ENCODE measurements at places on chromosomes 1 and 21.

GRCh38 chr1:161730050-161730564, 8.8 kb downstream of the FCRLB start:
- no peaks in the 10 kb centered on the region for H3K36me3 ChIP-seq
- DNase-seq, result no peak
- H3K4me3 ChIP-seq, result no peak overlapping the region
- peaks cover 40% of the 10 kb centered on the region for H3K4me1 ChIP-seq

DNA sequence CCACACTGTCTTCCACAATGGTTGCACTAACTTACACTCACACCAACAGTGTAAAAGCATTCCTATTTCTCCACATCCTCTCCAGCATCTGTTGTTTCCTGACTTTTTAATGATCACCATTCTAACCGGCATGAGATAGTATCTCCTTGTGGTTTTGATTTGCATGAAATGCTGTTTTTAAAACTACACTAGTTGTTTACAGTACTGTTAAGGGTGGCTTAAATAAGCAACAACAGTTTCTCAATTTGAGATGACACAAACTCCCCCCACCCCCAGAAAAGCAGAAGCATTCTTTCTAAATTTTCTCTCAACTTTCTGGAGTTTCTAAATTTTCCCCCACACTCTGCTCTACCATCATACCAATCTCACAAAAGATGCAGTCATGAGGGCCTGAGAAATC, 7.1 kb upstream of the SLAMF7 start:
- DNase-seq, result no peak
- H3K27ac ChIP-seq, result no peak overlapping the region
- H3K4me1 ChIP-seq, result no peaks in the 10 kb centered on the region

GRCh38 chr1:224160171-224160682, 22.8 kb upstream of the DEGS1 start:
- no peak for DNase-seq
- no peak overlapping the region for H3K27ac ChIP-seq
- no peaks in the 10 kb centered on the region for H3K4me1 ChIP-seq
- H3K27me3 ChIP-seq, result no peaks in the 10 kb centered on the region
- H3K36me3 ChIP-seq, result peaks cover 6% of the 10 kb centered on the region

DNA sequence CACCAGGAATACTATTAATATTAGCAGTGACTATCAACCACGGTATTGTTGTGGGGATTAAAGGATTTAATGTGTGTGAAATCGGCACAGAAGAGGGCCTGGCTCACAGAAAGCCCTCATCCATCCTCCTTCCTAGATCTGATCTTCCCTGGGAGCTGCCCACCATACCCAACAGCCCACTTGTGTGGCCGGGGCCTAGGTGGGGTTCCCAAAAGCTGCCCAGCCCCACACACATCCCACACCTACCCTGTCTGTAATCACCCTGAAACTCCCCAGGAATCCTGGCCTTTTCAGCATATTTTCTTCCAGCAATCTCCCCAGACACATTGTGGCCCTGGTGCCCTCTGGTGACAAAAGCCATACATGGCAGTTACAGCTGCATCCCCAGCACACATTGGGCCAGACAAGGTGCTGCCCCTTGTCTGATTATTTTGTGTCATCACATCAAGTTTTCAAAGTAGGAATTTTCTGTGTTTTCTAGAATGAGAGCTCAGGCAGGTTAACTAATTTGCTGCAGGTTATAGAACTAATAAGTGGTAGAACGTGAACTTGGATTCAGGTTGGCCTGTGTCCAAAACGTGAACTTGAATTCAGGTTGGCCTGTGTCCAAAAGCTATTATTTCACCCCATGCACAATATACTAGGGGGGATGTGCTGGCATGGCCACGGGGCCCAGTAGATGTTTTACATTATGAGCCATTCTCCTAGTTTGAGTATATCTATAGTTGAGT, 5.3 kb upstream of the SLC6A9 start:
- H3K27ac ChIP-seq, result peak overlapping the region; percentile 7
- no peaks in the 10 kb centered on the region for H3K27me3 ChIP-seq
- no peaks in the 10 kb centered on the region for H3K36me3 ChIP-seq
- peaks cover 28% of the 10 kb centered on the region for H3K4me1 ChIP-seq
- DNase-seq, result no peak

DNA sequence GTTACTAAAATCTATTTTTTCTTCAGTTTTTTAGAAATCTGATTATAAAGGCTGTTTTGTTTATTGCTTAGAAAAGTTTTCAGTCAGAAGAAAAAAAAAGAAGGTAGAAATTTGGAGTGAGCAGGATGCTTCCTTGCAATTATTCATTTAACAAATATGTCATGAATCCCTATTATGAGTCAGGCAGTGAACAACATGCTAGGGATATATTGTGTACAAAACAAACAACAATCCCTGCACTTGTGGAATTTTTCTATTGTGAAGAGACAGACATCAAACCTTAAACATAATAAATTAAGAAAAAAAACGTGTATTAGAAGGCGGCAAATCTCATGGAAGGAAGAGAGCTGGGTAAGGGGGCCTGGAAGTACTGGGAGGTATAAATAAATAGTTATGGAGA, 664.1 kb upstream of the CAMK1G start:
- no peaks in the 10 kb centered on the region for H3K36me3 ChIP-seq
- H3K27ac ChIP-seq, result peak overlapping the region; percentile 53
- H3K4me3 ChIP-seq, result no peak overlapping the region
- H3K27me3 ChIP-seq, result no peaks in the 10 kb centered on the region
- peaks cover 23% of the 10 kb centered on the region for H3K4me1 ChIP-seq
- DNase-seq, result no peak

- H3K27ac ChIP-seq, result peak overlapping the region; percentile 80
- DNase-seq, result no peak
- no peaks in the 10 kb centered on the region for H3K27me3 ChIP-seq
- H3K36me3 ChIP-seq, result peaks cover 23% of the 10 kb centered on the region
- H3K4me1 ChIP-seq, result peaks cover 11% of the 10 kb centered on the region
- H3K4me3 ChIP-seq, result no peak overlapping the region
These were observed 33.4 kb downstream of the B3GALNT2 start for GRCh38 chr1:235470741-235471439.

- DNase-seq, result no peak
- H3K27me3 ChIP-seq, result no peaks in the 10 kb centered on the region
- no peaks in the 10 kb centered on the region for H3K4me1 ChIP-seq
- no peaks in the 10 kb centered on the region for H3K36me3 ChIP-seq
- no peak overlapping the region for H3K4me3 ChIP-seq
These were observed 24.1 kb downstream of the SLC45A3 start for GRCh38 chr1:205656236-205656635.

GRCh38 chr1:82934074-82934473, 1064.9 kb downstream of the TTLL7 start:
- no peak overlapping the region for H3K27ac ChIP-seq
- no peaks in the 10 kb centered on the region for H3K27me3 ChIP-seq
- DNase-seq, result no peak
- no peaks in the 10 kb centered on the region for H3K4me1 ChIP-seq
- H3K4me3 ChIP-seq, result no peak overlapping the region

- H3K36me3 ChIP-seq, result no peaks in the 10 kb centered on the region
- no peaks in the 10 kb centered on the region for H3K27me3 ChIP-seq
- no peak for DNase-seq
- no peak overlapping the region for H3K4me3 ChIP-seq
These were observed 29.6 kb downstream of the HTR6 start for GRCh38 chr1:19694298-19694697.

DNA sequence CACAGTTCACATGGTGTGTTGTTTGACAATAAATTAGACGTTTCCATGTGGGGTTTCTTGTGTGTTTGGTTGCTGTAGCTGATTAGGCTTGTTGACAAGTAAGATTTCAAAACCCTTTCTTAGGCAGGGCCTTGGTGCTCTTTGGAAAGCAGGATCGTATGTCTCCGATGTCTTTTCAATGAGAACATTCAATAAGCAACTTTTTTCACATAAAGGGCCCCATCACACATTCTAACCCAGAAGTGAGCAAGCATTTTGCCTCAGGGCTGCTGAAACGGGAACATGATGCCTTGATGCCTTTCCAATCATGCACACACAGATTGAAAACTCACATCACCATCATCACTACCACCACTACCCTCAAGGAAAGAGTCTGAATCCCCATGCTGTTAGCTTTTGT, 33.1 kb downstream of the LPAR3 start:
- DNase-seq, result no peak
- H3K36me3 ChIP-seq, result peaks cover 32% of the 10 kb centered on the region
- H3K4me1 ChIP-seq, result peaks cover 9% of the 10 kb centered on the region
- no peaks in the 10 kb centered on the region for H3K27me3 ChIP-seq
- H3K4me3 ChIP-seq, result no peak overlapping the region

GRCh38 chr1:229430761-229431283, 3.1 kb downstream of the ACTA1 start:
- H3K27ac ChIP-seq, result no peak overlapping the region
- H3K27me3 ChIP-seq, result peaks cover 53% of the 10 kb centered on the region
- no peaks in the 10 kb centered on the region for H3K36me3 ChIP-seq
- no peak overlapping the region for H3K4me3 ChIP-seq

DNA sequence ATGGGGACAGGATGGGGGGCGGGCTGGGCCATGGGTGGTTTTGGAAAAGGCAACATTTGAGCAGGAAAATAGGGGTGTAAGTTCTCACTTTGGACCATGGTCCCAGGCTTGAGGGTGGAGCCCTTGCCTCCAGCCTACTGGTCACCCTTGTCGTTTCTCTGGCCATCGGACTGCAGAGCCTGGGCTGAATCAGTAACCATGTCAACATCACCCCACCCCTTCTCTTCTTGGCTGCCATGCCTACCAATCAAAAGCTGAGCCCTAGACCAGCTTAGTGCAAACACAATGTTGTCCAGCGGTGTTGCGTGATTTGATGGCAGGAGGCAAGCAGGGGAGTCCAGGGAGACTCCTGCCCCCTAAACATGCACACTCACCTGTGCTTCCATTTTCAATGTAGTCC, 231.0 kb upstream of the KAZN start:
- H3K4me3 ChIP-seq, result no peak overlapping the region
- DNase-seq, result no peak
- H3K27ac ChIP-seq, result no peak overlapping the region
- no peaks in the 10 kb centered on the region for H3K36me3 ChIP-seq
- no peaks in the 10 kb centered on the region for H3K27me3 ChIP-seq

DNA sequence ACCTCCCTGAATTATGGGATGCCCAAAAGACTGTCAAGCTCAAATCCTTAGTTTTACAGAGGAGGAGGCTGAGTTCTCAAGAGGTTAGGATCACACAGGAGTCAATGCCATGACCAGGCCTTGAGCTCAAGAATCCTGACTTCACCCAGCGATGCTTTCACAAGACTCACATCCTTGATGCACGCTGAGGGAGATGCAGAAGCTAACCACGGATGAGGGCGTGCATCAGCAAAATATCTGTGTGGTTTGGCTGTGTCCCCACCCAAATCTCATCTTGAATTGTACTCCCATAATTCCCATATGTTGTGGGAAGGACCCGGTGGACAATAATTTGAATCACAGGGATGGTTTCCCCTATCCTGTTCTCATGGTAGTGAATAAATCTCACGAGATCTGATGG, 133.2 kb downstream of the KCNJ6 start:
- H3K27me3 ChIP-seq, result no peaks in the 10 kb centered on the region
- no peak for DNase-seq
- peaks cover 5% of the 10 kb centered on the region for H3K4me1 ChIP-seq

DNA sequence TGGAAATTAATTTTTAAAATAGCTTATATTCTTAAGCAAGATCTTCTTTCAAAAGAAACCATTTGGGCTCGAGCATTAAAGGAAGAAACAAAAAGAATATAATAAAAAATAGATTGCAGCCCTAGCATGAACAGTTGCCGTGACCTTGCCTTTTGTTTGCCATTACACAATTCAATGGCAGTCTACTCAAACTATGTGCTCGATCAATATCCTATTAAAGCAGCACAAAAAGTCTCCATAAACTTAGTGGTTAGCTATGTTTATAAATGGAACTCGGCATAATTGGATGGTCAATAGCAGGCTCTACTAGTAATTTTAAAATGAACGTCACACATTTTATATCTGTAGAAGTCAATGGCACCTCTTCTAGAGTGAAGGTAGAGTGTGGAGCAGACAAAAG, 256.5 kb downstream of the NFIA start:
- peak overlapping the region; percentile 8 for H3K4me3 ChIP-seq
- H3K4me1 ChIP-seq, result peaks cover 26% of the 10 kb centered on the region
- H3K27me3 ChIP-seq, result no peaks in the 10 kb centered on the region
- peak overlapping the region; percentile 98 for H3K27ac ChIP-seq
- H3K36me3 ChIP-seq, result peaks cover 3% of the 10 kb centered on the region
- no peak for DNase-seq

- no peak overlapping the region for H3K4me3 ChIP-seq
- H3K36me3 ChIP-seq, result no peaks in the 10 kb centered on the region
- DNase-seq, result no peak
- H3K27me3 ChIP-seq, result no peaks in the 10 kb centered on the region
- H3K27ac ChIP-seq, result no peak overlapping the region
- H3K4me1 ChIP-seq, result no peaks in the 10 kb centered on the region
These were observed 397.5 kb downstream of the KIF26B start for GRCh38 chr1:245552331-245552730.

DNA sequence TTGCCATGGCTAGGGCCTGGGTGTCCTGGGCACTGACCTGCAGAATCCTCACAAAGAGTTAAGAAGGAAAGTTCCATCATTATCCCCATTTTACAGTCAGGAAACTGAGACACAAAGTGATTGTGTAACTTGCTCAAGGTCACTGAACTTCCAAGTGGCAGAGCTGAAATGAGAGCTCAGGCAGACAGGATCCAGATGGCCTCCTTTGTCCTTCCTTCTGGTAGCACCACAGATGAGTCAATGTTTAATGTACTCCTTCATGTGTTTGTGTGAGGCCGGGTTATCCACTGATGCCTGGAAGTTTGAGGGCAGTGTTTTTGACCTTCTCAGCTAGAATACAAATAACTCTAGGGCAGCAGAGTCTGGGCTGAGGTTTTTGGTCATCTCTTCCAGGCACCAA, 207.0 kb downstream of the TNR start:
- DNase-seq, result no peak
- no peaks in the 10 kb centered on the region for H3K36me3 ChIP-seq
- no peak overlapping the region for H3K4me3 ChIP-seq
- no peak overlapping the region for H3K27ac ChIP-seq

- H3K27me3 ChIP-seq, result no peaks in the 10 kb centered on the region
- H3K27ac ChIP-seq, result peak overlapping the region; percentile 21
- H3K4me3 ChIP-seq, result no peak overlapping the region
- H3K4me1 ChIP-seq, result peaks cover 13% of the 10 kb centered on the region
These were observed 1.9 kb downstream of the ZBTB48 start for GRCh38 chr1:6581561-6582305.

- H3K27me3 ChIP-seq, result no peaks in the 10 kb centered on the region
- no peak overlapping the region for H3K27ac ChIP-seq
- DNase-seq, result no peak
- no peaks in the 10 kb centered on the region for H3K36me3 ChIP-seq
These were observed 5.4 kb upstream of the NTMT2 start for GRCh38 chr1:170140371-170140770.

DNA sequence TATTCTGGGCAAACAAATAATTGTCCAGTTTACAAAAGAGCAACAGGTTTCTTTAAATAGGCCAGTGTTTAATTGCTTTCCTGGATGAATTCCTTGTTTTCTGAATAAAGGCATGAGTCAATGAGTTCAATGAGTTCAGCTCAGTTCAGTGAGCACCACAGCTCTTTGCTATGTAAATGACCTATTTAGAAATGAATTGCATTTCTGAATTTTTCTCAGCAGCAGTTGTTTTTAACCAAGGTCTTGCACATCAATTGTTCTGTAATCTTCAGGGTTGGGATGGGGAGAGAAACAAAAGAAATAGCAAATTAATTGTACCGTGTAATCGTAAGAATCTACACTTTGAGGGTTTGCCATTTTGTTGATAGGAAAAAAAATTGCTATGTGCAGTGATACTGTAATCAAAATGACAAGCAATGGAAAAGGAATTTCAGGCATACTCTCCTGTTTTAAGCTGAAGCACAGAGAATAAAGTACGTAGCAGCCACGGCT, 45.7 kb downstream of the MIS18A start:
- H3K27ac ChIP-seq, result no peak overlapping the region
- no peak for DNase-seq
- H3K27me3 ChIP-seq, result peaks cover 9% of the 10 kb centered on the region
- no peak overlapping the region for H3K4me3 ChIP-seq
